ENCODE measurements at places on chromosomes 2 and 18.

DNA sequence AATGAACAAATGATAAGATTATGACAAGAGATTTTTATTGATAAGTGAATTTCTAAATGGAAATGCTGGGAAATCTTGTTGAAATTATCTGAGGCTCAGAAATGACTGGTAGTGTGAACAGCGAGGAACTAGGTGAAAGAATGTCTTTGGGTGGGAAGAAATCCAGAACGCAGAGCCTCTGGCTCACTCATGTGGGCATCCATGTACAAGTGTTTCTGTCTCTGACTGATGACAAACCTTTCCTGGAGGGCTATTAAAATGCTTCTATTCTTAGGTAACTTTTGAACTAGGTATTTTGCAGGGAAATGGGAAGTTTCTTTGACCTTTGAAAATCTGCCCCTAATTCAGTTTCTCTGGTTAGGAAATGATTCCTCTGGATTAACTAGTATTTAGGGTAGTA, 598.6 kb downstream of the SLC4A3 start:
- no peak for DNase-seq

DNA sequence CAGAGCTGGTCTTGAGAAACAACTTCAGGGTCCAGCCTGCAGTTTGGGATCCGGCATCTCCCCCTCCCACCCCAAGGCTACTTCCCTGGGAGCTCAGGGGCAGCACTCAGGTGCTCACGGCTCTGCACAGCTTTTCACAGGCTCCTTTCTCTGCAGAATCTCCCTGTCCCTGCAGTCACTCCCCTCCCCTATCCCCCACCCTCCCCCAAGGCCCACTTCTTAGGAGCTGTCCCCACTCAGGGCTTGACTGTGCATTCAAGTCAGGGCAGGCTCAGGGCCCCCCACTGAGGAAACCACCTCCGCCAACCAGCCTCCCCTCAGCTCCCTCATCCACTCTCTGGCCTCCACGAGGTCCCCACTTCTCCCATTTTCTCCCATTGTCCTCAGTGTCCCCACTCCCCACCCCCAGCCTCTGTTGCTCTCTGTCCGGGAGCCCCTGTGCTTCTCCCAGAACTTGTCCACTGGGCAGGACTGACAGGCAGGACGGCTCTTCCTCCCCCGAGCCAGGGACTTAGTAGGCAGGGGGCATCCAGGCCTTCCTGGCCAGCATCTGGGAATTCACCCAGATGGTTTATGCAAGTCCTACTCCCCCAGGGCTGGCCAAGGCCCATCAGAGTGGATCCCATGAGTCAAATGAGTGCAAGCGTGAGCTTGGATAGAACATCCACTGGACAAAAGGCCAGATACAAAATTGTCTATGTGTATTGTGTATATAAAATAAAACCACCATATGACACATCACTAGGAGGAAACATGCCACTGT, 7.6 kb downstream of the NMUR1 start:
- DNase-seq, result peak; percentile 70

- no peak for DNase-seq
These were observed 88.1 kb downstream of the EPB41L3 start for GRCh38 chr18:5455674-5456073.

DNA sequence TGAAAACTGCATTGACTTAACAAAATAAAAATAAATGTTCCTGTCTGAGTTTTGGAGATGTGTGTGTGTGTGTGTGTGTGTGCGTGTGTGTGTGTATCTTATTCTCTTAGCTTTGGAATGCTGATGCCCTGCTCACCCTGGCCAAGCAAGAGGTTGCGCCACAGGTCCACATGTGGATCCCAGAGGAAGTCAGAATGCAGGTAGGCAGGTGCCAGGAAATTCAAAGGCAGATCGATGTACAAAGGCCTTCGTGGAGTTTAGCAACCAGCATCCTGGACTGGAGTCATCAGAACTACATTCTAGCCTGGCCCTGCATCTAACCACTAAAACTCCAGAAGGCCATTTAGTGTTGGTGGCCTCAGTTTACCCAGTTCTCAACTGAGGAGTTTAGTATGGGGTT, 12.4 kb downstream of the G6PC2 start:
- no peak for DNase-seq

DNA sequence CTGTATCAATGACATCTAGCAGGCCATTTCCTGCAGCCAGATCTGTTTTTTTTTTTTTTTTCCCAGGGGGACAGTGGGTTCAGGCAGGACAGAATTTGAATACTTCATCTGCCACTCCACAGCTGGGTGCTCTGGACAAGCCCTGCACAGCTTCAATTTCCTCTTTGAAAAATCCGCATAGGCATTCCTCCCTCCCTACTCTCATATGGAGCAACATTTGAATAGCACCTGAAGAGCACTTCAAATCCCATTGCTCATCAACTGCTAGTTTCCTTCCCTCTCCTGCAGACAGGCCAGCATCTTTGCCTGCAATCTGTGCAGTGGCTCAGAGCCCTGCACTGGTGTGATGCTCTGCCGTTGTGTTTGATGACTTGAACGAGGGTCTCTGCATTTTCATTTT, 326.3 kb downstream of the TSN start:
- no peak for DNase-seq

GRCh38 chr2:172864182-172864581, 128.5 kb downstream of the RAPGEF4 start:
- peak; percentile 17 for DNase-seq

Measured in AG08396 (cell line).